Sigmoid colon (tissue), 7 donors: ENCODE measurements at places on chromosomes 2 and 18. TPM values are rescaled to one million over a fixed set of nuclear protein-coding genes. Genes with fewer than 3 reads are reported as not detected.

The MEX3C gene
- total RNA-seq, result 18.4 TPM

The COL5A2 gene
- total RNA-seq, result 164 TPM

The MAL gene
- total RNA-seq, result 11.1 TPM

The DTNA gene
- 140 TPM for total RNA-seq

The RNF152 gene
- 24.6 TPM for total RNA-seq

GRCh38 chr18:3346487-3346886 is 84.6 kb downstream of the MYL12B start:
- no peaks in the 10 kb centered on the region for H3K27me3 ChIP-seq
- peaks cover 7% of the 10 kb centered on the region for H3K4me1 ChIP-seq
- no peak overlapping the region for H3K27ac ChIP-seq
- DNase-seq, result no peak
- no peak overlapping the region for H3K4me3 ChIP-seq
- no peaks in the 10 kb centered on the region for H3K36me3 ChIP-seq

GRCh38 chr18:21439431-21439846 is 161.1 kb downstream of the ESCO1 start:
- H3K4me1 ChIP-seq, result no peaks in the 10 kb centered on the region
- no peak overlapping the region for H3K27ac ChIP-seq
- DNase-seq, result no peak
- no peaks in the 10 kb centered on the region for H3K27me3 ChIP-seq
- H3K36me3 ChIP-seq, result no peaks in the 10 kb centered on the region

DNA sequence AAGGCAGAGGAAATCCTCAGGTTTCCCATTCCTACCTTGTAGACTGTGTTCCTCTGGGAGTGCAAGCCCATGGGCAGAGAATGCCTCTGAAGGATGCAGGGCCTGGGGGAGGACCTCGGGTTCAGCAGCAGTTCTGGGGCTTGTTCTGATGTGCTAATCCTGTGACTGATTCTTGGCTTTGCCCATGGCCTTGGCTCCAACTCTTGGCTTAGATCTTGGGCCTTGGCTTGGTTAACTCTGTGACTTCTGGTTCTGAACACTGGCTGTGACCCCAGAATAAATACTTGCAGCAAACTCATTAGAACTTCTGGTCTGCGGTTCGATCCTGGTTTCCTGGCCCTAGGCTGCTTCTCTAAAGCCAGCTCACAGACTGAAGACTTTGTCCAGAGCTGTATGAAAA is 366.9 kb upstream of the ZEB2 start:
- no peaks in the 10 kb centered on the region for H3K4me1 ChIP-seq
- H3K27me3 ChIP-seq, result no peaks in the 10 kb centered on the region
- H3K4me3 ChIP-seq, result no peak overlapping the region
- no peak overlapping the region for H3K27ac ChIP-seq

DNA sequence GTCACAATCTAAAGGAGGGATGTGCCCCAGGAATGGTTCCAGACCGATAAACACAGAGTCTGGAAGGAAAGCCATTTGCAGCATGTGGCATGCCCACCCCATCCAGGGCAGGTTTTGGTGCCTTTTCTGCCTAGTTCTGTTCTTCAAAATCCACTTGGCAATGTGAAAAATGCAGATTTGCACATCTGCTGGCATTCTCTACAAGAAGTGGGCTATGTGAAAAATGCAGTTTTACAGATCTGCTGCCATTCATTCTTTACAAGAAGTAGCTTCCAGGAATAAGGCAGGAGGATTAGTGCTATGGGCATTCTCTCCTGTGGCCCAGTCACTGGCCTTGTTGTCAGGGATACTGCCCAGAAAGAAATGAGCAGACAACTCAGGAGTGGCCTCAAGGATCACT is 68.1 kb downstream of the C1D start:
- H3K4me3 ChIP-seq, result no peak overlapping the region
- no peaks in the 10 kb centered on the region for H3K27me3 ChIP-seq

DNA sequence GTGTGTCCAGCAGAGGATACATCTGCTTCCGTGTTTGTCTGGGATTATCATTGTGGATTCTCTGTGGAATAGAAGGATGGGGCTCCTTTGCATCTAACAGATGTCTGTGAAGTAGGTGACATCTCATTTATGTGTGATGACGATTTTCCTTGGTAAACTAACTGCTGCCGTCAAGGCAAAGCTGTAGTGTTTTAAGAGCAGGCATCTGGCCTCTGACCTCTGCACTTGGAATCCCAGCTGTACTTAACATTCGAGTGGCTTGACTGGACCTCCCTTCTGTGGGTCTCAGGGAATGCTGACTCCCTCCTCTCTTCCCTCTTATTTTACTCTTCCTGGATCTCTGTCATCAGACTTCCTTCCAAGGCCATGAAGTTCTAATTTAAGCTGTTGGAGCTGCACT is 56.4 kb downstream of the DCDC2C start:
- H3K4me1 ChIP-seq, result peaks cover under 1% of the 10 kb centered on the region
- H3K27ac ChIP-seq, result no peak overlapping the region
- H3K27me3 ChIP-seq, result no peaks in the 10 kb centered on the region
- no peak overlapping the region for H3K4me3 ChIP-seq

GRCh38 chr2:98826856-98827255 is 95.9 kb upstream of the MGAT4A start:
- peaks cover 7% of the 10 kb centered on the region for H3K4me1 ChIP-seq
- DNase-seq, result no peak
- no peaks in the 10 kb centered on the region for H3K36me3 ChIP-seq
- no peak overlapping the region for H3K27ac ChIP-seq

GRCh38 chr2:42767899-42768705 is 4.2 kb upstream of the OXER1 start:
- no peak overlapping the region for H3K4me3 ChIP-seq
- no peaks in the 10 kb centered on the region for H3K36me3 ChIP-seq
- H3K4me1 ChIP-seq, result no peaks in the 10 kb centered on the region
- H3K27me3 ChIP-seq, result no peaks in the 10 kb centered on the region
- peak; percentile 55 for DNase-seq

DNA sequence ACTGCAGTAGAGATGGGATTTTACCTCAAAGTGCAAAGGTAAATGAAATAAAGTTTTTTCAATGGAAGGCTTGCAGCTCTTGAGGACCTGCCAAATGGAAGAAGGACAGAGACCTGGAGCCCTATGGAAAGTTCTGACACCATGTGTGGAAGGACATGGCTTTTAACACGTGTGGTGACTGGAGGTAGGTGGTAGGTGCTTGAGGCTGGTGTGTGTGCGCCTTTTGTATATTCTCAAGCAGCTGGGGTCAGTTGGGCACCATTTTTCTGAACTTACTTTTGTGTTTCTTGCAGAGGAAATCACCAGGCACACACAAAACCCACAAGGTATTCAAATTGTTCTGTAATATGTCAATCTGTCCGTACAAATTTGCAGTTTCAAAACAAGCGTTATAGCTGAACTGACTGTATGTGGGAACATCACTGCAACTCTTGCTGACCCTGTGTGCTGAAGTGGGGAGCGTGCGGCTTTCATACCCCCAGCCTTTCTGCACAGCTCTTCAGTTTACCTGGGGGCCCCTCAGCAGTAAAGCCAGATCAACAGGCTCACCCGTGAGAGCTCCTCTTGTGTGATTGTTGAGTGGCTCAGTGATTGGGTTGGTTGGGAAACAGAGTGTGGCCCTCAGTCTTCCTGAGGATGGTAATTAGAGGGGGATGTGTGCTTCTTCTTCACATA is 363 bp downstream of the GREB1 start:
- H3K27ac ChIP-seq, result no peak overlapping the region
- H3K27me3 ChIP-seq, result no peaks in the 10 kb centered on the region
- H3K4me1 ChIP-seq, result no peaks in the 10 kb centered on the region
- H3K36me3 ChIP-seq, result no peaks in the 10 kb centered on the region

- DNase-seq, result peak; percentile 88
- H3K27me3 ChIP-seq, result no peaks in the 10 kb centered on the region
- peak within 1 kb of the TSS; percentile 41 for H3K4me3 ChIP-seq
- H3K36me3 ChIP-seq, result no peaks in the 10 kb centered on the region
- peak within 1 kb of the TSS; percentile 91 for H3K27ac ChIP-seq
Observed at GRCh38 chr2:32946314-32947075, at the start of gene LTBP1. Gene LTBP1 (plus strand): TSS chr2:32946953. CDS start chr2:32947325, 372 bp downstream.

DNA sequence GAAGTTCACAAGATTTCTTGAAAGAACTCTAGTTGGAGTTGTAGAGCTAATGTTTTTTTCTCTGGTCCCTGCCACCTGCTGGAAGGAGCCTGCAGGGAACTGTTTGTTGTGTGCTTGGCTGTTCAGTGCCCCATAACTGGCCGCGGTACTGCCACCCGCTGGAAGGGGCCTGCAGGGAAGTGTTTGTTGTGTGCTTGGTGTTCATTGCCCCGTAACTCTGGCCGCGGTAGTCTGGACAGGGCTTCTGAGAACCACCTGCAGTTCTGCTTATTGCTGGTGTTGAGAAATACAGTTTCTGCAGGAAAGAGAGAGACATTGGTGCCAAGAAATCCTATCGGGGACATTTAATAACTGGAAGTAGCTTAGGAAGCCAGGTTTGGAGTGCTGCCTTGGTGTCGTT is 58.1 kb downstream of the AGAP1 start:
- no peak overlapping the region for H3K27ac ChIP-seq
- H3K27me3 ChIP-seq, result no peaks in the 10 kb centered on the region
- no peak overlapping the region for H3K4me3 ChIP-seq
- no peak for DNase-seq
- no peaks in the 10 kb centered on the region for H3K36me3 ChIP-seq
- H3K4me1 ChIP-seq, result peaks cover 39% of the 10 kb centered on the region
